ENCODE measurements at places on chromosomes 12 and 14. TPM values are rescaled to one million over a fixed set of nuclear protein-coding genes. Genes with fewer than 3 reads are reported as not detected.

AICDA gene
- total RNA-seq: not detected

GLIPR1L1 gene
- not detected for total RNA-seq

SLC6A15 gene
- 1.8 TPM for total RNA-seq

ATP23 gene
- 7.2 TPM for total RNA-seq

Data from gastroesophageal sphincter (tissue), 4 donors.